Hematopoietic multipotent progenitor cell treated with erythropoietin and hydrocortisone succinate and interleukin-3 and kit ligand, for 15 days (in vitro differentiated cells): ENCODE measurements at places on chromosomes 2 and 18.

DNA sequence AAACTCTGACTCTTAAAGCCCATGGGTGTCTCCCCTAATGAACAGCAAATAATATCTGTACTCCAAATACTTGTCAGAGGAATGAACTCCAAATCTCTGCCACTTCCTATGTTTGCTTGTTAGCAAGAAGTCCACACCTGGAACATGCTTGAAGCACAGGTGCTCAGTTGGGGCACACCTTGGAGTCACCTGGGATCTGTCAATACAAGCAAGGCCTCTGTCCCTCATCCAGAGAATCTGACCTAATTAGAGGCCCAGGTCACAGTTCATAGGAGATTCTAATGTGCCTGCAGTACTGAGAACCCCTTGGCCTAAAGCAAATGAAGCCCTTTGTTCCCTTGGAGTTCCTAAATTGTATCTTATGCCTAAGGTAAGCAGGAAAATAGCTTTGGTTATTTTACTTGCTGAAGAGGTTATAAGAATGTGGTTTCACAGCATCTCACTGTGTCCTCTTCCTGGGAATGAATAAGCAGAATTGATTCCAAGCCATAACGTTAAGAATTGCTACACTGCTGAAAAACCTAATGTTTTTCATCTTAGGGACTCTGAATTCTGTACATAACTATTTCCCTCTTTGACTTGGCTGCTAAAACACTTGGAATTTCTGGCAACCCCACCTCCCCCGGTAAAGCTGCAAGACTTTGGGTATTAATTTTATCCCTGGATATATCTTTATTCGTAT is 113.4 kb downstream of the PIEZO2 start:
- DNase-seq: no peak

DNA sequence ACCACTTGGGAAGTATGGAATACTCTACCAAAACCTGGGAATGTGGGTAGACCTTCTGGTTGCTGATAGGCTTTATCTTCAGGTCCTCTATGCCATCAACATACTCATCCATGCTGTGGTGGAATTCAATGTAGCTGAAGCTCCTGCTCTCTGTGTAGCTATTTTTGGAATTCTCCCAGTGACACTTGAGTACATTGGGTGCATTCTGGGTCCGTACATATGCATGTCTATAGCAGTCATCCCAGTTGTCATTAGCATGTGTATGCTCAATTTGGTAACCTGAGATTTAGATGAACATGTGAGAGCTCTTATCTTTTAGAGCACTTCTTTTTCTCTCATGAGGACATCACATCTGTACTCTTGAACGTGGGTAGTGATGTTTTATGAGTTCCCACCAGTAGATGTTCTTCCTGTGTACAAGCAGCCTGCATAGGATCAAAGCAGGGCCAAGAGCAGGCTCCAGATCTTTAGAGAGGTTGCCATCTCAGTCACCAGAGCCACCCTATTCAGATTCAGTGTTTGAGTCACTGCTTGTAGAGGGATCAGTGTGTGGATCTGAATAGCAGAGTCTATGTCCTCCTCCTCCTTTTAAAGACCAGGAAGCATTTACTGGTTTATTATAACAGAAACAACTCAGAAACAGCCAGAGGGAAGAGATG is 65.9 kb downstream of the MGAT5 start:
- DNase-seq: no peak

DNA sequence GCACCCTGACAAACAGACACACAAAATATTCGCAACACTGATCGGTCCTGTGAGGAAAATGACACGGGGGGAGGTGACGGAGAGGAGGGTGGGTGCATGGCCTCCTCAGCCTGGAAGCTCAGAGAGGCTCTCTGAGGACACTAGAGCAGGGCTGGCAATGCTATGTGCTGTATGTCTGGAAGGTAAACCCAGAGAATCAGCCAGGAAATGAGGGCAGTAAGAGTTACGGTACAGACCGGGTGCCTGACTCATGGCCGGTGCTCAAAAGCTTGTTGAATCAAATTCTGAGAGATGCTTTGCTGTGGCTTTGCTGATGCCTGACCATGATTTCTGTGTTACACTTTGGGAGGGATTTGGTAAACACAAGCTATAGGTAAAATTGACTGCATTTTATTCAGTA is 81.9 kb downstream of the CCDC93 start:
- DNase-seq: no peak

GRCh38 chr18:26556573-26556972 is 8.2 kb upstream of the KCTD1 start:
- DNase-seq: no peak
